Hepatocyte (in vitro differentiated cells): ENCODE measurements at places on chromosomes 6 and 20.

- DNase-seq, result no peak
Observed at GRCh38 chr6:118869894-118870589, 23.9 kb upstream of the ASF1A start.

DNA sequence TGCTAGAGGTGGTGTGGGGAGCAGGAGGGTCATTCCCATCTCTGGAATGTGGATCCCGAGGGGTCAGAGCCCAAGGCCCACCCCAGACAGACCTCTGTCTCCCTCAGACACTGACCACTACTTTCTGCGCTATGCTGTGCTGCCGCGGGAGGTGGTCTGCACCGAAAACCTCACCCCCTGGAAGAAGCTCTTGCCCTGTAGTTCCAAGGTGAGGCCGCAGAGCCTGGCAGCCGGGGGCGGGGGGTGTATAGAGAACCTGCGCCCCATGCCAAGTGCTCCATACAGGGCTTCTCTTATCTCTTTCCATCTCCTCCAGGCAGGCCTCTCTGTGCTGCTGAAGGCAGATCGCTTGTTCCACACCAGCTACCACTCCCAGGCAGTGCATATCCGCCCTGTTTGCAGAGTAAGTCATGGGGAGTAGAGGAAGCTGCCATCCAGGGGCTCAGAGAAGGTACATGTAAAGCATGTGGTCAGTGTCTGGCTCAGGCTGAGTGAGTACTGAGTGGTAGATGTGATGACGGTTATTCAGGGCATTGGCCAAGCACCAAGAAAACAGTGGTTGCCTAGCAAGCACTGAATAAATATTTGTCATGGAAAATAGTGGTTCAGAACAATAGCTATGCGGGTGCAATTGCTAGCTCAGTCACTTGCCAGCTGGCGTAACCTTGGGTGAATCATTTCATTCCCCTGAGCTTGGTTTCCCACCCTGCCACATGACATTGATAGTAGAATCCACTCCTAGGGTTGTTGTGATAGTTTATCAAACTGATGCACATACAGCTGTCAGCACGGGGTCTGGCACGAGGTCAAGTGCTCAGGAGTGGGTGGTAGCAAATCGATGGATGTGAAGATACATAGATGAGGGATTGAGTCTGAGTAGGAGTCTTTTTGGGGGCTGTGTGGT is 3.5 kb downstream of the PIGT start:
- DNase-seq, result no peak

DNA sequence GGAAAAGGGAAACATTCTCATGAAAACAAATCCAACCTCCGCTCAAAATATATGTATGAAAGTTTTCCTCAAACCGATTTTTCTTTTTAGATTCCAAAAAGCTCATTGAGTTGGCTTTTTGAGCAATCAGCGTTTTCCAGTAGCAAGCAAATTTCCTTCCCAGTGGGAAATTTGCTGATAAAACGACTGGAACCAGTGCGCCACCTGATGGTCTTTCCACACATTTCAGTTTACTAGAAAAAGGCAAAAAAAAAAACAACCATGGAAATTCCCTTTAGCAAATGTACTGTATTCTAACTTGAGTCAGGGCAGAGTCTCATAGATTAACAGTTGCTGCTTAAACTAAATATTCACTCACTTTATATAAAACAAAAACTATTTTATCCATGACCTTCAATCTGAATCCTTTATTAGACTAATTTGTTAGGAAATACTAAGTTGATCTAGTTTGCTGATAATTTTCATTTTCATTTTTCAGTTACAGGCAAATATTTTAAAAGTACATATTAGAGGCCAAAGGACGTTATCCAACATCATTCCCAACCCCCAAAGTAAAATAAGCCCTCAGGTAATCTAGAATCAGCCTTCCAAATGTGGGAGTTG is 271.5 kb downstream of the FOXA2 start:
- DNase-seq, result peak; percentile 68

- no peak for DNase-seq
Observed at GRCh38 chr6:2686515-2686914, 64.2 kb downstream of the MYLK4 start.

GRCh38 chr6:88361754-88362153 is 195.6 kb upstream of the CNR1 start:
- no peak for DNase-seq

- DNase-seq, result no peak
Observed at GRCh38 chr6:18681832-18682503, 294.8 kb downstream of the RNF144B start.

GRCh38 chr20:2165871-2166270 is 64.2 kb downstream of the STK35 start:
- DNase-seq, result no peak

GRCh38 chr20:25296094-25297093 is 48.5 kb downstream of the PYGB start:
- DNase-seq, result peak; percentile 55

GRCh38 chr6:19297880-19298279 is 539.3 kb upstream of the ID4 start:
- no peak for DNase-seq

- DNase-seq, result no peak
Observed at GRCh38 chr6:137226697-137227096, 7.5 kb upstream of the IFNGR1 start.

DNA sequence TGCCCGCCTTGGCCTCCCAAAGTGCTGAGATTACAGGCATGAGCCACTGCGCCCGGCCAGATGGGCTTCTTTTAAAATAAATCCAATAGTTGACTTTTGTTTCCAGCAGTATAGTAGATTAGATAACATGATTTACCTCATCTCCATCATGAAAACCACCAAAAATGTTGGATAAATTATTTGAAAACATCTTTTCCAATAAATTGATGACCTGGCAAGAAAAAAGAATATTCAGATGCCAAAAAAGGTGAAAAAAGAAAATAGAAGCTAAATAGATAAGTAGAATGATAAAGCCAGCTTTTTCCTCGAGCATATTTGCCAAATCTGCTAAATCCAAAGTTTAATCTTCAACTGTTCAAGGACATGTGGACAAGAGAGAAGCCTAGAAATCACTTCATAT is 109.2 kb downstream of the PHF3 start:
- DNase-seq, result no peak

GRCh38 chr20:59192533-59192896 is 28.9 kb downstream of the ZNF831 start:
- no peak for DNase-seq

DNA sequence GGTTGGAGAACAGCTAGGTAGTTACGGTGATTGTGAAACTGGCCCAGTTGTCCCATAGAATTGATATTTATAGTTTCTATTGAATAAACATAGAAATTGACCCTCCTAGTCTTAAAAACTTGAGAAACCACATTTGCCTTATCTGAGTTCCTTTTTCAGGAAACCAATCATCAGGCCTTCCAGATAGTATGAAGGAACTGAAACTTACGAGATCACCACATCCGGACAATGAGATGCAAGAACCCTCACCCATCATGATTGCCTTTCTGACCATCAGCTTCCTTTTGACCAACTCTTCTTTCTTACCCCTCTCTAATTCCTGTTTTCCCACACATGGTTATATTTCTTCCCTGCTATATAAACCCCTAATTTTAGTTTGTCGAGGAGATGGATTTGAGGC is 21.8 kb downstream of the SLC35F1 start:
- no peak for DNase-seq

GRCh38 chr6:10268611-10269310 is 146.1 kb downstream of the TFAP2A start:
- DNase-seq, result no peak

GRCh38 chr6:90411292-90411781 is 114.7 kb upstream of the BACH2 start:
- DNase-seq, result peak; percentile 28

GRCh38 chr20:47676219-47676721 is 109.0 kb downstream of the SULF2 start:
- DNase-seq, result peak; percentile 3

DNA sequence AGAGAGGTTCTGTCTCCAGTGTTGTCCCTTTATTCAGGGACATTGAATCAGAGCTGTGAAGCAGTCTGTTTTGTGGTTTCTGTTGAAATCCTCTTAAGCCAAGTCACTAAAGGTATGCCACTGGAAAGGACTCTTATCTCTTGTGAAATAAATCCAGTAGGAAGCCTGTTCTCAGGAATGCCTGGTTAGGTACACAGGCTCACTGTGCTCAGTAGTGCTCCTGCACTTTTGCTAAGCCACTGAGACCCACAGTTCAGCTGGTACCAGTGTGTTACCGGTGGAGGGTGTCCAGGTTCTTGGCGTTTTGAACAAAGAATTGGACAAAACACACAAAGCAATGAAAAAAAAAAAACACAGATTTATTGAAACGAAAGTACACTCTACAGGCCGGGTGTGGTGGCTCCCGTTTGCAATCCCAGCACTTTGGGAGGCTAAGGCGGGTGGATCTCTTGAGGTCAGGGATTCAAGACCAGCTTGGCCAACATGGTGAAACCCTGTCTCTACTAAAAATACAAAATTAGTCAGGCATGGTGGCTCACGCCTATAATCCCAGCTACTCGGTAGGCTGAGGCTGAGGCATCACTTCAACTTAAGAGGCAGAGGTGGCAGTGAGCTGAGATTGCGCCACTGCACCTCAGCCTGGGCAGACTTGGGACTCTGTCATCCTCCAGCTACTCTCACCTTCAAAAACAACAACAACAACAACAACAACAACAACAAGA is 186.1 kb downstream of the JARID2 start:
- peak; percentile 38 for DNase-seq

- DNase-seq, result no peak
Observed at GRCh38 chr6:122969999-122970533, 26.0 kb upstream of the CLVS2 start.

DNA sequence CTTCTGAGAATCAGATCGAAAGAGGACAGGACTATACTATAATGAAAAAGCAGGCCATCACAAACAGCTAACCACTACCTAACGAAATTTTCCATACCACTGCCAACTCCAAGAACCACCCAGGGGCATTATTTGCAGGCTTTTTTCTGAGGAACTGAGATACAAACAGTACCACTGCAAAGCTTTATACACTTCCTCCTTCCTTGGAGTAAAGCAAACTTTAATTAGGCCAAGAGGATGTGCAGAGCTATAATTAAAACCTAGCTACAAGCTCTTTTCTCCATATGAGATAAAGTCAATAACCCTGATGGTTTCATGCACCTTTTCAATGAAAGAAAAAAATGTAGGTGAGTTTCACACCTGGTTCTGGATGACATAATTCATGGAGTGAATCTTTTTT is 68.5 kb downstream of the ELOVL5 start:
- DNase-seq, result no peak

- no peak for DNase-seq
Observed at GRCh38 chr6:158285656-158286021, 26.6 kb upstream of the TULP4 start.
